Stimulated activated CD4-positive, alpha-beta T cell treated with anti-CD3 and anti-CD28 coated beads, Interleukin-2, amount 100 ng/mL, for 48 hours (primary cell): ENCODE measurements at places on chromosomes 4 and X.

DNA sequence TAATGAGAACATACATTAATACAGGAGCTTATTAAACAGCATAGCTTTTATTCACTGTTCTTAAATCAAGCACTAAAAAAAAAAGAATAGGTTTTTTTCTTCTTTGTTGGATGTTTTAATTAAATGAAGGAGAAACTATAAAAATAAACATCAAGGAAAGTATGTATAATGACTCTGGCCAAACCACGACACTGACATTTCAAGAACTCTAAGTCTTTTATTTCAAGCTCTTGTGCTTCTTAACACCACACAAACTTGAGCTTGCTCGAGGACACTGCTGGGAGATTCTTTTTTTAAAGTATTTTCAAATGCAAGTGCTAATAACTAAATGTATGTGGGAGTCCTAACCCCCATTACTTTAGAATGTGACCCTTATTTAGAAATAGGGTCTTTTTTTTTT lies 204.9 kb upstream of the PPARGC1A start:
- DNase-seq, result no peak

- DNase-seq, result no peak
Measured at GRCh38 chr4:40682290-40683101, 52.8 kb upstream of the RBM47 start.

GRCh38 chr4:172245516-172245915 lies 432.3 kb downstream of the GALNTL6 start:
- DNase-seq, result no peak

DNA sequence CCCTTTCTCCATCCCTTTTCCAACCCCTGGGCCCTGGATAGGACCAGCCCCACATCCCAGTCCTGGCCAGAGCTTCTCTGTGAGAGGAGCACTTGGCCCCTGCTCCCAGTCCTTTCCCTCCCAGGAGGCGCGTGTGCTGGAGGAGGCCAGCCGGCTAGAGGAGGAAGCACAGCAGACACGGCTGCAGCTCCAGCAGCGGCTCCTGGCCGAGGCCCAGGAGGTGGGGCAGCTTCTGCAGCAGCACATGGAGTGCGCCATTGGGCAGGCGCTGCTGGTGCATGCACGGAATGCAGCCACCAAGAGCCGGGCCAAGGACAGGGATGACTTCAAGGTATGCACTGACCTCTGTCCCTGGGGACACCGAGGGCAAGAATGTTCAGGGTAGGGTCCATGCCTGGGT lies 87.5 kb downstream of the EVC start:
- no peak for DNase-seq

DNA sequence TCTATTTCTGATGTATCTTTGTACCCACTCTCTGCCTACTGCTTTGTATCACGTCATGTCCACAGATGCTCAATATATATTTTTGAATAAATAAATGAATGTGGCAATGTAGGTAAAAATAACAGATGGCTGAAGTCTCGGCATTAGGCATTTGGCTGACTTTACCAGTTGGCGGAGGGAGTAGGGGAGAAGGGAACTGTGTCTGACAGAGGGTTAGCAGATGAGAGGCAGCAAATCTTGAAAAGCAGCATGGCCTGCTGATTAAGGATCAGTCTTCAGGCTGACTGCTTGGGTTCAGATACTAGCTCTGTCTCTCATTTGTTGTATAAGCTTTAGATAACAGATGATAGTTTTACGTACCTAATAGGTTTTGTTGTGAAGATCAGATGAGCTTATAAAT lies 31.9 kb upstream of the RASGEF1B start:
- no peak for DNase-seq

DNA sequence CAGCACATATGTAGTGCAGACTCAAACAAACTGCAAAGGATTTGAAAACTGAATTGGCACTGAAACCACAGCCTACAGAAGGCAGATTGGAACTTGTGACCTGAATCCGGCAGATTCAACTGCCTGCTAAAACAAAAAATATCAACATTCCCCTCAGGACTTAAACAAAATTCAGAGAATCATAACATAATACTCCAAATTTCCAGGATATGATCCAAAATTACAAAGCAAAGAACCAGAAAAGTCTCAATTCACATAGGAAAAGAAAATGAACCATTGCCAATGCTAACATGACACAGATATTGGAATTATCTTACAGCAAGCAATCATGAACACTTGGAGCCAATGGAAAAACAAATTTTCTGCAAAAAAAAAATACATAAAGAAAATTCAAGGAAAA lies 250.4 kb downstream of the PRDM5 start:
- DNase-seq, result no peak

- no peak for DNase-seq
Measured at GRCh38 chrX:16005917-16006316, 117.4 kb upstream of the GRPR start.

DNA sequence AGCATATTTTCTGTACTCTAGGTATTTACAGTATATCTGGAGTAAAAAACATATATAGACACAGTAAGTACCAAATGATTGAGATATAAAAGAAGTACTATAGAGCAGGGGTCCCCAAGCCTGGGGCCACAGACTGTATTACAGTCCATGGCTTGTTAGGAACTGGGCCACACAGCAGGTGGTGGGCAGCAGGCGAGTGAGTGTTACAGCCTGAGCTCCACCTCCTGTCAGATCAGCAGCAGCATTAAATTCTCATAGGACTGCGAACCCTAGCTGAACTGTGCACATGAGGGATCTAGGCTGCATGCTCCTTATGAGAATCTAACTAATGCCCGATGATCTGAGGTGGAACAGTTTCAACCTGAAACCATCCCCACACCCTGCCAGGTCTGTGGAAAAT lies 300.7 kb downstream of the NR3C2 start:
- no peak for DNase-seq

DNA sequence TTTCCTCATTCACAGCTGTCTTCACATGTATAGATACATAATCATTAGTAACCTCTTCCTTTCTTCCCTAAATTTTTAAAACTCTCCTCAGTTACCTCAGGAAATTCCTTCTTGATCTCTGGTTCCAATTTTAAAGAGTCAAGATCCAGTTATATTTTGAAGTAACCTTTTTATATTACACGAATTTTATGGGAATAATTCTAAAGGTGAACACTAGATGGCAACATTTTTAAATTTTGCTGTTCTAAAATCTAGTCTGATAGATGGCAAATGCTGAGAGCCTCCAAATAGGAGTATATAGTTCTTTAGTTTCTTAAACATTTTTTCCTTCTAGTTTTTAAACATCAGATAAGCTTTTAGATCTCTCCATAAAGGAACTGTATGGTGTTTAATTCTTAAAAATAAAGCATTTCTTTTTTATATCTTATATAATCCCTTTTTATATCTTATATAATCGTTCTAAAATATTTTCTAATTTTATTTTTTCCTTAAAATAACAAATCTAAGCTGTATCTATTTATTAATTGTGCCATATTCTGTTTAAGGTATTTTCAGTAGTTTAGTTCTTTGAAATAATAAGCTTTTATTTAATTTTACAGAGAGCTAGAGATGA lies 37.9 kb upstream of the PAPSS1 start:
- DNase-seq, result no peak

DNA sequence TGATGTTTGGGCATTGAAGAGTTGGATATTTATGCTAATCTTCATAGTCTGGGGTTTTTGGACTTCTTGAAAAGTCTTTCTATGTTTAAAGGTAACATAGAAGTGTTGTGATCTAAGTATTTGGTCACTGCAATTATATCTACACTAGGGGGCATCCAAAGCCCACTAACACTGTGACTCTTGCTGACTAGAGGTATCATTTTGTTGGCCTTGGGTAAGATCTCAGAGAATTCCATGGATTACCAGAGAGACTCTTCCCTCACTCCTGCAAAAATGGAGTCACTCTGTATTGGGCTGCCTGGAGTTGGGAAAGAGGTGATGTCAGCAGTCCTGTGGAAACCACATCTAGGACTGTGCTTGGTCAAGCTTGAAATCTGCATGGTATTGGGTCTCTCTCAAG lies 1077.6 kb downstream of the FAM133A start:
- no peak for DNase-seq

DNA sequence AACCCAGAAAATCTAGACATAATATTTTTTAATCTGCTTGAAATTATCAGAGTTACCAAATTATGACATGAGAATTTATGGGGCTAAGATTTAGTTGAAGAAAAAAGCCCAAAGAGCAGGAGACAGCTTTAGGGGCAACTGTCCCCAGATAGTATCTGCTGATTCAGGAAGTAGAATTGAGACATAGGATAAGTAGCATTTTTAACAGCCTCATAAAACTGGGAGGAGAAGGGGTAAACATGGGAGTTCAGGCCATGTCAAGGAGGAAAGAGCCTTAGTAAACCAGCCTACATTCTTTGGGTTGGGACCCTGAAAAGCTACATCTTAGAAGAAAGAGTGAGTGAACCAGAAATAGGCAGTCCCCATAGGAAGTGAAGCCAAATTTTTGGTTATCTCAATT lies 9.7 kb upstream of the RAB28 start:
- DNase-seq, result no peak

DNA sequence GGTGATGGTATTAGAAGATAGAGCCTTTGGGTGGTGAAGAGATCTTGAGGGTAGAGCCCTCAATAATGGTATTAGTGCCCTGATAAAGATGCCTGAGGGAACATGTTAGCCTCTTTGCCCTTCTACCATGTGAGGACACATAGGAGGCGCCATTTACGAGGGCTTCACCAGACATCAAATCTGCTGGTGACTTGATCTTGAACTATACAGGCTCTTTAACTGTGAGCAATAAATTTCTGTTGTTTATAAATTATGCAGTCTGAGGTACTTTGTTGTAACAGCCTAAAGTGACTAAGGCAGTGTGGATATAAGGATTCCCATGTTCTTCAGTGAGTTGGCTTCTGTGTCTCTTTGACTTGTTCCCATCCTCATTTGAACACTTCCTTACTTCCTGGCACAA lies 11.8 kb downstream of the MOB1B start:
- no peak for DNase-seq

GRCh38 chr4:115159141-115159540 lies 45.7 kb upstream of the NDST4 start:
- DNase-seq, result no peak

DNA sequence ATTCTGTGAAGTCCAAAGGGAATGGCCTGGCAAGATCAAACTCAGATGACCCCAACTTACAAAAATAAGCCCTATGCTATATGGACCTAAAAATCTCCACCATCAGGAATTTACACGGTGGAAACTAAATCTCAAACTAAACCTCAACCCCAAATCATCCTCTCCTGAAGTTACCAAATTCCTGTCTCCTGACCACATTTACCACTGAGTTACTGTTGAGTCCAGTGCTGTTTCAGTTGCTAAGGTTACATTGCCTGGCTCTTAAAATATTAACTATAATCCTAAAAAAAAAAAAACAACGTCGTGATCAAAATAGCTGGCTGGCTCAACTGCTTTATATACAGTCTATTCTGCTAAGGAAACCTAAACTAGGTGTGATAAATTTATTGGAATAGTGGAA lies 315.2 kb upstream of the SLIT2 start:
- DNase-seq, result no peak

- no peak for DNase-seq
Measured at GRCh38 chr4:7984286-7984925, 44.7 kb upstream of the AFAP1 start.

DNA sequence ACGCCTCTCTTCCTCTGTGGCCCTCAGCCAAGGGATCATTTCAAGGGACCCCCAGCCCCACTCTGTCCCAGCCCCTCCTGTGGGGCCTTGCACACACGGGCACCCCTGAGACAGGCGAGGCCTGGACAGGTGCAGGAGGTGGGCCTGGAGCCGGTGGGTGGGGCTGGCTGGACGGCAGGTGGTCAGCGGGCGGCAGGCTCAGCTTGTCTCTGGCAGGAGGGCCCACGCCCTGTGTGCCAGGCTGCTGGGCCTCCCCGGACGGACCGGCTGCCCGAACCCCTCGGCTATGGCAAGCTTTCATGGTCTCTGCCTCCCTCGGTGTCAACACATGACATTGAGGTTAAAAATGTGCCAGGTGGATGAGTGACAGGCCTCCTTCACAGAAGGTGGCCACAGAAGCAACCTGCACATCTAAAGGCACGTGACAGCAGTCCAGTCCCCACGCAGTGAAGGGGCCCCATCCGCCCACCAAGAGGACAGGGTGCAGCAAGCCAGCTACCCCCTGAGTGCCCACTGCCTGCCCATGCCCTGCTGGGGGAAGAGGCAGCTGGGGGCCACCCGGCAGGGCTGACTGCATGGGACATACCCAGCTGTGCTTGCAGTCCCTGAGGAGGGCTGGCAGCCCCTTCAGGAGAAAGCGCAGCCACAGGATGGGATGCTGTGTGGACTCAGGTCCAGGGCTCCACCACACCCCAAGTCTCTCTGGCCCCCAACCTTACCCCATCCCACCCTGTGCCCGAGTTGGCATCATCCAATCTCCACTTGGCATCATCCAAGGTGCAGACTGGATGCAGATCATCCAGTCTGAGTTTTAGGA lies 109.3 kb downstream of the FAM53A start:
- DNase-seq, result no peak

DNA sequence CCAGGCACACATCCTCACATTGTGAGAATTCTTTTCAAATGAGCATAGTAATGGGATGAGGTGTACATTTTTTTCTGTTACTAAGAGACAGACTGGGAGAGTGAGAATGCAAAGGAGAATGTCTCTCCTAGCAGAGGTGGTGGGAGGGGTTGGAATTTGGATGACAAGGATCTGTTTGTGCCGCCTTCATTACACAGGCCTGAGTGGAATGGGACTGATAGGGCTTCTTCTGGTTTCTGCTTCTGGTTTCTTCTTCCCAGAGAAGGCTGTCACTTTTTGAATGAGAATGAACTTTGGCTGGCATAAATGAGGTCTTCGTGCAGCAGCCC lies 55.4 kb downstream of the C4orf51 start:
- no peak for DNase-seq

GRCh38 chr4:66926687-66927086 lies 618.6 kb downstream of the CENPC start:
- no peak for DNase-seq

GRCh38 chrX:54415534-54416350 lies 24.5 kb upstream of the TSR2 start:
- DNase-seq, result no peak

- no peak for DNase-seq
Measured at GRCh38 chr4:137471895-137472294, 60.4 kb downstream of the PCDH18 start.

DNA sequence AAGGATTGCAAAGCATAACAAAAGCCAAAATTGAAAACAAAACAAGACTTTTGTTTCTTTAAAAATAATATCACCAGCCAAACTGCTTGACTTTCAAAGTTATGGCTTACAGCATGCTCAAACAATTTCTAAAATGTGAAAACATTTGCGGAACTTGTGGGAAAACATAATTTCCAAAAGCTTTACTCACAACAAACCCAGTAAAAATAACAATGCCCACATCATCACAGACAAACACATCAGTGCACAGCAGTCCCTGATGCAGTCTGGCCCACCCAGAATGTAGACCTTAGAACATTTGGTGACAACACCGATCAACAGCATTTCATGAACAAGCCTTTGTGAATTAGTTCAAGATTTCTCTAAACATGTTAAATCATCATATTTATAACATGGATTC lies 98.9 kb downstream of the ARHGAP6 start:
- no peak for DNase-seq

- DNase-seq, result no peak
Measured at GRCh38 chr4:102787944-102788343, 27.2 kb upstream of the MANBA start.
